ENCODE measurements at places on chromosomes 11 and 22.

DNA sequence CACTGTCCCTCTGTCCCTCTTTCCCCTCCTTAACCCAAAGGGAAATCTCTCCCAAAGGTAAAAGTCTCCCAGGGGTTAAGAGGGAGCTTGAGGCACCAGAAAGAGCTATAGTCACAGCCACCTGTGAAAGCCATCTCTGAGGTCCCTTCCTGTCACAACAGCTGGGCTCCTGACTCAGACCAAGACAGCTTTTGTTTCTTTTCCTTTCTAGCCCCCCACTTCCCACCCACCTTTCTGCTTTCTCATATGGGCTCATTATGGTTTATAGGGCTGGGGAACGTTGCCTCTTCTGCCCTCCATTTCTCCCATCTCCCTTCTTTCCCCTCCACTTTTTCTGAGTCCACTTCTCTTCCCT is 19.1 kb downstream of the MIF start:
- DNase-seq, result no peak

- no peak for DNase-seq
Observed at GRCh38 chr11:69393865-69394233, 87.6 kb upstream of the LINC01488 start.

DNA sequence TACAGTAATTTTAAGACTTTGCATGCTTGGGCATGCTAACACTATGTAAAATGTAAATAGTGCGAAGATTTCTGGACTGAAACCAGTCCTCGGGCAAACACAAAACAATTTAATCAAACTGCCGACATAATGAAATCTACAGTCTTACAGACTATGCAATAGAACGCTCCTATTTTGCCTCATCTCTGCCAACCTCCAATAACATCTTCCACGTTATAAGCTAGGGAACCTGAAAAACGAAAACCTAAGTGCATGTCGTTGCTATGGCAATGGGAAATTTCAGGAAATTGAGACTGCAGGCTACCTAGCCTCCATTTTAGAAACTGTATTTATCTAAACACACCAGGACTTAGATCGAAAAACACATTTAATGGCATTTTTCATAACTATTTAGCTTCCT is 1.1 kb downstream of the CSTF3 start:
- peak; percentile 15 for DNase-seq

- no peak for DNase-seq
Observed at GRCh38 chr22:27213294-27213693, 555.9 kb downstream of the MIAT start.

GRCh38 chr11:119319136-119319699 is 2.3 kb upstream of the MCAM start:
- DNase-seq, result no peak

DNA sequence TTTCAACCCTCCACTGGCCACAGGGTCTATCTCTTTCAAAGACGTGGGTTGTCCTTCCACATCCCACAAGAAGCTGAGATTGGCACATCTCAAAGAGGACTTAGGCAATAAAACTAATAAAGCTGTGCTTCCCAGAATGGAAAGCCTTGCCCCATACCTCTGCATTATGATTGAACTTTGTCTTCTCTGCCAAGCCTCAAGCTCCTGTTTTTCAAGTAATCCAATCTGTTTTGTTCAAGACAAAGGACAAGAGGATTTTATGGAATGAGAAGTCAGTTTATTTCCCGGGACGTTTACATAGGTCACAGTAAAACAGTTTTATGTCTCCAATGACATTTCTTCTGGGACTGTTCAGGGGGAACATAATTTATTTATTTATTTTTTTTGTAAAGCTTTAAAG is 108.4 kb downstream of the GALNT18 start:
- no peak for DNase-seq

GRCh38 chr11:70263363-70263762 is 7.1 kb upstream of the PPFIA1 start:
- no peak for DNase-seq

DNA sequence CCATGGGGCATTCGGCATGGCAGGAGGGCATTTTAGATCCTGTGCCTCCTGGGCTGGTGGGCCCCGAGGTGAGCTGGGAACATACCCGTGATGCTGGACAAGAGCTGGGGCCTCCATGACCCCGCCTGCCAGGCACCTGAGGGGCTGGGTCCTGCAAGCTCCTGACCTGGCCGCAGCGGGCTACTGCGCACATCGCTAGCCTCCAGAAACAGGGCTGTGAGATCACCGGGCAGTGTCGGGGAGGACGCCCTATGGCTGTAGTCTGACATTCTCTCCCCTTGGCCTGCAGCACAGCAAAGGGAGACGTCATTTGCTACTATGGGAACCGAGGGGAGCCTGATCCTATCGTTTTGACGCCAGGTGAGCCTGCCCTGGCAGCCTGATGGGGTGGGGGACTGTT is 24.4 kb upstream of the DGCR8 start:
- DNase-seq, result peak; percentile 3

DNA sequence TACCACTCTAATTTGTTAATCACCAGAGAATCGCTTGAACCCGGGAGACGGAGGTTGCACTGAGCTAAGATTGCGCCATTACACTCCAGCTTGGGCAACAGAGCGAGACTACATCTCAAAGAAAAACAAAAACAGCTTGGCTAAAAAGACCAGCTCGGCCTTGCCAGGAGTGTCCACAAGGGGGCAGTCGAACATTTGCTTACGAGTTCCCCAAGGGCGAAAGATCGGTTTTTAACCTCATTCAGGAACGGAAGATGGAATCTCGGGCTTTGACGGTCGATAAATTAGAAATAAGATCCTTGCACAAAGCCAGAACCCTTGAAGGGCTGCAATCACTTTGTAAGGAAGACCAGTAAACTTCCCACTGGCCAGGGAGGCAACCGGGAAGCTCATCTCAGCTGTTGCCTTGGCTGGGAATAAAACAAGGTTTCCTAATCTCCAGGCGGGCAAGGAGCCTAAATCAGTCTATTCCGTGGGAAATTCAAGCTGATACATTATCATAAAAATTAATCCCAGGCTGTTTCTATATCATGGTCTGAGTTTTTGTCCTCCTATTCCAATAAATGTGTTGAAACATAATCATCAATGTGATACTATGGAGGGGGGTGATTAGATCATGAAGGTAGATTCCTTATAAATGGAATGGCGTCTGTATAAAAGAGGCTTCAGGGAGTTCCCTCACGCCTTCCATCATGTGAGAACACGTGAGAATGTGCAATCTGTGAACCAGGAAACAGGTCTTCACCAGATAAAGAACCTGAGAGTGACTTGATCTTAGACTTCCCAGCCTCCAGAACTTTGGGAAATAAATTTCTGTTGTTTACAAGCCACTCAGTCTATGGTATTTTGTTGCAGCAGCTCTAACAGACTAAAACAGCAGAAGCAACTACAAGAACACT is 14.9 kb upstream of the SLC29A2 start:
- DNase-seq, result peak; percentile 57

GRCh38 chr11:38448284-38448683 is 1850.2 kb upstream of the RAG2 start:
- DNase-seq, result no peak

GRCh38 chr11:64619811-64620380 is 28.9 kb downstream of the SLC22A12 start:
- peak; percentile 75 for DNase-seq

- DNase-seq, result no peak
Observed at GRCh38 chr22:19630614-19631013, 83.7 kb upstream of the SEPTIN5 start.

DNA sequence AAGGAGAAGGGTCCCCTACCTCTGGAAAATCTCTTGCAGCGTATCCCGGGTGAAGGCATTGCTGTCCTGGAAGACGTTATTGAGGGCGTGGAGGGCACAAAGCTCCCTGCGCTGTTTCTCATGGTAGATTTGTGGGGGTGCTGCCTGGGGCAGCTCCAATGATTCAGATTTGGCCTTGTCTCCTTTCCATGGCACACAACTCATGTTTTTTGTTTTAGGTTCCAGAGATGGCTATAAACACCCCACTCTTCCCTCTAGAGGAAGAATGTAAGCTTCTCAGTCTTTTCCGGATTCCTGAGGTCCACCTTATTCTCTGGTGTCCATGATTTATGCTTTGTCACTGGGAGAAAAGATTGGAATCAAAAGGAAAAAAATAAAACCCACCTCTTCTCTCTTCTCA is 959 bp downstream of the JOSD1 start:
- no peak for DNase-seq

GRCh38 chr22:47066616-47066905 is 304.1 kb downstream of the TBC1D22A start:
- no peak for DNase-seq

GRCh38 chr11:60447846-60448245 is 7.8 kb upstream of the MS4A1 start:
- no peak for DNase-seq

DNA sequence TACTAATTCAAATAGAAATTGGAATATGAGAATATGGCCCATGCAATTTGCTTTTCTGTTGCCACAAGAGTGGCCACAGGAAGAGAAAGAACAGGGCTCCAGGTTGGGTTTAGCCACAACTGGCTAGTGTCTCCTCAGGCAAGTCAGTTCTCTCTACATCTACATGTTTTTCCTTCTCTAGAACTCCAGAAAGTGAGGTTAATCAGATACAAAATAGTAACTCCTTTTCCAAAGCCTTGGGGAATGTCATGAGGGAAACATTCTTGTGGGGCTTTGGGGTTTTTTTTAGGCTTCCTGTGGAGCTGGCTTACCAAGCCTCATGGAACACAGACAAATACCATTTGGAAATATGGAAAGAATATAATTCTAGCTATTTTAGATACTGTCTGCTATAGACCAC is 161.6 kb downstream of the NAV2 start:
- no peak for DNase-seq

- DNase-seq, result no peak
Observed at GRCh38 chr11:68282141-68282860, 10.5 kb upstream of the C11orf24 start.

- DNase-seq, result peak; percentile 56
Observed at GRCh38 chr11:63682066-63683021, 1.0 kb downstream of the RTN3 start.

- peak; percentile 97 for DNase-seq
Observed at GRCh38 chr11:46295312-46296058, 18.0 kb downstream of the CREB3L1 start.

- DNase-seq, result no peak
Observed at GRCh38 chr11:17687946-17688670, 31.3 kb upstream of the MYOD1 start.

GRCh38 chr22:32389685-32390084 is 22.4 kb downstream of the RTCB start:
- peak; percentile 38 for DNase-seq

DNA sequence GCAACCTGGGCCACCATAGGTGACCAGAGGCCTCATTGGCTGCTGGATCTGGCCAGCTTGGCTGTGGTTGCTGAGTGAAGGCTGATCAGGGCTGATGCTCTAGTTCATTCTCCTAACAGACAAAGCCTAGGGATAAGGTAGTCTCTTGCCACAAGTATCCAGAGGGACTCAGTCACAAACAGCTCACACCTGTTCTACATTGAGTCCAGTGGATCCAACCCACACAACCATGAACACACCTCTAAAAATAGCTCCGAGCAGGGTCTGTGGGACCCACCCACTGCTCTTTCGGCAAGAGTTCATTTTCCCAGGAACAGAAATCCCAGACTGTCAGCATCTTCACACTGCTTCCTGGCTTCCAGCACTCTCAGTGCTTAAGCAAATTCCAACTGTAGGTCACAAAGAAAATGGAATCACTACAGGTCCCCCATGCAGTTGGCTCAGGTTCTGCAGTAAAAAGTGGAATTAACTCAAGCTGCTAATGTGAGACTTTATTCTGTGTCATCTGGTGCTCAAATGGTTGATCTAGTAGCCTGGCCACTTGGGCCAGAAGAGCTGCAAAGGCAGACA is 67.3 kb downstream of the PPFIBP2 start:
- no peak for DNase-seq

GRCh38 chr22:41540006-41540315 is 4.3 kb downstream of the POLR3H start:
- no peak for DNase-seq

GRCh38 chr11:877565-877964 is 33.0 kb downstream of the CHID1 start:
- peak; percentile 68 for DNase-seq

- no peak for DNase-seq
Observed at GRCh38 chr22:29753808-29754657, 12.8 kb downstream of the ZMAT5 start.

DNA sequence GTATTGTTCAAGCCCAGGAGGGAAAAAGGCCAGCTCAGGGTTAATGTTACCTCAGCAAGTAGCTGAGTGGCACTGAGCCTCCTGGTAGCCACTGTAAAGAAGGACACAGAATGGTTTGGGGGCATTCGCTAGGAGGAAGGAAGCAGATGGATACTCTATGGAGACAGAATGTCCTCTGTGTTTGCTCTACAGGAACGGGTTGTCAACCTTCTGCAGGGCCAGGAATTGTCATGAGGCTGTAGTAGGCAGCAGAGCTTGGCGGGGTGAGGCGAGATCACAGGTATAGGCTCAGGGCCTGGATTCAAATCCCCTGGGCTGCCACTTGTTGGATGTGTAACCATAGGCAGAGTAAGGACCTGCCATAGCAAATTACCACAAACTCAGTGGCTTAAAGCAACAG is 3.0 kb upstream of the LRRC75B start:
- DNase-seq, result no peak

- DNase-seq, result no peak
Observed at GRCh38 chr11:78809931-78810541, 235.4 kb upstream of the NARS2 start.

GRCh38 chr11:120431633-120432032 is 79.9 kb upstream of the GRIK4 start:
- peak; percentile 39 for DNase-seq

DNA sequence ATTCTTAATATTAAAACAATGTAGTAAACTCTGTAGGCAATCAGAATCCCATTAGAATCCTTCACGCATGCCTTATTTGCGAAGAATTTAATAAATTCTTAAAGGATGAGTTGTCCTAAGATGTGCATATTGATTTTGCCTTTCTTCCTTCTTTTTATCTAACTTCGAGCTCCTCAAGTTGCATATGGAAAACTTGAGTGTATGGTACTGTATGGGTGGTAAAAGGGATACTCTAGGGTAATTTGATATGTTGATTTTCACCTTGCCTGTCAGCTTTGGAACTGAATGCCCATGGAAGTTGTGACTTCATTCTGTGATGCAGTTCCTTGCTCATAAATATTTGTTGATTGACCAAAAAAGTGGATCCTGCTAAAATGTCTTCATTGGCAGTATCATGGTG is 193.8 kb downstream of the DDX10 start:
- DNase-seq, result no peak

GRCh38 chr11:71551711-71552110 is 3.5 kb downstream of the KRTAP5-9 start:
- no peak for DNase-seq

DNA sequence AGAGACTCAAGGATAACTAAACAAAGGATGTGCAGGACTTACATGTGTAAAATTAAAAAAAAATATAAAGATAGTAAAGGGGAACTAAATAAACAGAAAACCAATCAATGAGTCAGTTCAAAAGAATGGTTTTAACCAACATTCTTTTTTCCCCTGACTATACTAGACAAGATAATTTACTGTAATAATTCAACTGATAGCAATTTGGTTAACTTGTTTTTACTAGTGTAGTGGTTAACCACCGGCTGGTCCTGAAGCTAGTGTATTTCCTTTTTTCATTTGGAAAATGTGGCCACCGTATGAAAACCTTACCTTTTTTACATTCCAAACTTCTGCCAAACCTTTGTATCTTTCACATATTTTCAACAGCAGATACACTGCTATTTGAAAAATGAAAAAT is 123.1 kb downstream of the ARHGAP42 start:
- DNase-seq, result no peak
